ENCODE measurements at places on chromosomes 12 and 14.

- DNase-seq, result no peak
Measured at GRCh38 chr12:14395074-14395778, 29.7 kb downstream of the ATF7IP start.

- no peak for DNase-seq
Measured at GRCh38 chr14:91286530-91286937, 42.0 kb upstream of the GPR68 start.

GRCh38 chr14:21106498-21107282, 5.8 kb downstream of the TMEM253 start:
- peak; percentile 61 for DNase-seq

GRCh38 chr14:103118663-103119404, 4.4 kb upstream of the TNFAIP2 start:
- DNase-seq, result no peak

DNA sequence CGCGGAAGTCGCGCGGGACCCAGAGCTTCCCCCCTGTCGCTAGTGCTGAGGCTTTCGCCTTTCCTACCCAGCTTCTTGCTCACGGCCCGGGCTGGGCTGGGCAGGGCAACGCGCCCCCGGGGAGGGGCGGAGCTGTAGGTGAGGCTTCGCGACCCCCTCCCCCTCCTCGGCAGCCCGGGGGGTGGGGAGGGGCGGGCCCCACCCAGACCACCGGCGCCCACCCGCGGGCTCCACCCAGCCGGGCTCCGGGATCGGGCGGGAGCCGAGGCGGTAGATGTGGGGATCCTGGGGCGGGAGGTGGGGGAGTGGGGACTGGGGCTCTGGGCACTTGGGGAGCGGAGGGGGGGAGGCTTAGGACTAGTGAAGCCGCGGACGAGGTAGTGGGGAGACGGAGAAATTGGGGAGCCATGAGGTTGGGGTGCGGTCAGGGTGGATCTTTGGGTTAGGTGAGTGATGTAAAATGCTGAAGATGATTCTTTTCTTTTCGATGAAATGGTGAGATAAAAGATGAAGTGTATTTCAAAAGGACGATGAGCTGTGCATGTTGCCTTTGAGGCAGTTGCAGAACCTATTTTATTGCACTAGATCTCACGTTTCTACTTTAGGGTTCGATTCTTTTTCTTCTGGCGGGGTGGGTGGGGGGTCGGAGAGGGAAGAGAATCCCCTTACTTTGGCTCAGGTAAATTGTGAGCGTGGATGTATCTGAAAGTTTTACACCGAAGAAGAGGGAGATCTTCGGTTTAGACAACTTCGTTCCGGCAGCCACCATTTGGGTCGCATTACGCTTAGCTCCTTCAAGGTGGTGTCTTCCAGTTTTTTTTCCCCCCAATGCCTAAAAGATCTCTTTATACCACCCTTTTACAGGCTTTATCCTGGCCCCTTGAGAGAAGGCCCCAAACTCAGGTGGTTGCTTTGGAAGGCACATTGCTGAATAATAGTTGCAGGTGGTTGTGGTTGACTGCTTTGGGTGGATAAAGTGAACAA, 619 bp downstream of the ERC1 start:
- no peak for DNase-seq

DNA sequence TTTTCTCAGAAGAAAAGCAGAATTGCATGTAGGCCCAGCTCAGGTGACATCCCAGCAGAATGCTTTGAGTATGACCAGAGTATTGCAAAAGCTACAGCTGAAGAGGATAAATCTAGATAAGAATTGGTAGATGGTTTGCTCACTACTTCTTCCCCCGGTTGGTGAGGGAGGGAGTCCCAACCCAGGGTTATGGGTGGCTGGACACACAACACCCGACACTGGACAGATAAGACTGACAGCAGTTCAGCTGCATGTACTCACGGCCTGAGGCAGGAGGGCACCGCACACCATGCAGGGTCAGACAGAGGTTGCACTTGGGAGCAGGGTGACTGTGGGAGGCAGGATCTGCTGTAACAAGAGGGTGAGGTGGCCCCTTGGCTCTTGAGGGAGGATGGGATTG, 1.7 kb upstream of the CLEC4C start:
- no peak for DNase-seq

GRCh38 chr14:59454139-59454538, 11.0 kb downstream of the GPR135 start:
- DNase-seq, result no peak

All from stimulated activated CD8-positive, alpha-beta memory T cell treated with anti-CD3 and anti-CD28 coated beads, Interleukin-15, amount 100 ng/mL, for 48 hours (primary cell).